ENCODE measurements at places on chromosomes 12 and 14. TPM values are rescaled to one million over a fixed set of nuclear protein-coding genes. Genes with fewer than 3 reads are reported as not detected.

Gene TCTN1
- 36.0 TPM for total RNA-seq

Gene SLC7A7
- total RNA-seq = 1.2 TPM

Gene HCAR3
- total RNA-seq = 0.78 TPM

Gene NPFF
- not detected for total RNA-seq

Gene ACTR10
- 62.5 TPM for total RNA-seq

Gene GLT1D1
- not detected for total RNA-seq

Gene ZNF384
- 39.8 TPM for total RNA-seq

Gene PPM1H
- total RNA-seq = 1.3 TPM

Gene TSPAN8
- not detected for total RNA-seq

DNA sequence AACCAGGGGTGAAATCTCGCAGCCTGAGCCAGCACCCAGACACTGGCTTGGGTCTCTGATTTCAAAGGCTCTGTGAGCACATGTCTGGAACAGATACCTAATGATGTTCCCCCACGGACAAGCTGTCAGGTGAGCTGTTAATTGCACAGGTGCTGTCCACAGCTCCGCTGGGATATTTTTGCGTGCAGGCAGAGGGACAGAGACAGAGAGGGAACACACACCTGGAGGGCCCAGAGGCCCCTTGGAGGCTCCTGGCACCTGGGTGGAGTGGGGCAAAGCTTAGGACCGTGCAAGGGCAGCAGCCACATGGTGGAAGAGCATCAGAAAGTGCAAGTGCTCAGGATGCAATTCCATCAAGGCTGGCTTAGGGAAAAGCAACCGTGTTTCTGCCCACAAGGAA, 57.3 kb downstream of the ARL6IP4 start:
- DNase-seq = no peak

GRCh38 chr12:131507881-131508280, 203.0 kb upstream of the SFSWAP start:
- no peak for DNase-seq

- no peak for DNase-seq
Measured at GRCh38 chr12:55931317-55931779, 386 bp downstream of the DGKA start.

DNA sequence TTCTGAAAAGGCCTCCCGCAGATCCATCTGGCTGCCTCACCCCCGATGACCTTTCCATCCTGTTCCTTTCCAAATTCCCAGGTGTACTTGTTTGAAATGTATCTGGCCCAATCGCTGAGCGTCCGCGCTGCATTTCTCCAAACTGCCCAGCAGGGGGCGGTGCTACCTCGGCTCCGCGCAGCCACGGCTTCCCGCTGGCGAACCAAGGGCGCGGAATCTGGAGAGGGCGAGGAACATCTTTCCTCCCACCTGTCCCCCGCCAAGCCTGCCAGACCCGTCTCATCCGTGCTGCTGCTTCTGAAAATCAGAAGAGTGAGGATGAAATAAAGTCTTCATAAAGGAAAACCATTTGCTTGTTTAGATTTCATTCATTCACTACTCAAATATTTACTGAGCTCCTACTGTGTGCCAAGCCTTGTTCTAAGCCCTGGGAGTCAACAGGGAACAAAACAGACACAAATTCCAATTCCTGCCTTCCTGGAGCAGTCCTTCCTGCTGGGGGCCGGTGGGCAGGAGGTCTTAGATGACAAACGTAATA, 16.8 kb upstream of the MYL2 start:
- DNase-seq = peak; percentile 33

- peak; percentile 82 for DNase-seq
Measured at GRCh38 chr14:78788467-78789360, 618.5 kb downstream of the NRXN3 start.

DNA sequence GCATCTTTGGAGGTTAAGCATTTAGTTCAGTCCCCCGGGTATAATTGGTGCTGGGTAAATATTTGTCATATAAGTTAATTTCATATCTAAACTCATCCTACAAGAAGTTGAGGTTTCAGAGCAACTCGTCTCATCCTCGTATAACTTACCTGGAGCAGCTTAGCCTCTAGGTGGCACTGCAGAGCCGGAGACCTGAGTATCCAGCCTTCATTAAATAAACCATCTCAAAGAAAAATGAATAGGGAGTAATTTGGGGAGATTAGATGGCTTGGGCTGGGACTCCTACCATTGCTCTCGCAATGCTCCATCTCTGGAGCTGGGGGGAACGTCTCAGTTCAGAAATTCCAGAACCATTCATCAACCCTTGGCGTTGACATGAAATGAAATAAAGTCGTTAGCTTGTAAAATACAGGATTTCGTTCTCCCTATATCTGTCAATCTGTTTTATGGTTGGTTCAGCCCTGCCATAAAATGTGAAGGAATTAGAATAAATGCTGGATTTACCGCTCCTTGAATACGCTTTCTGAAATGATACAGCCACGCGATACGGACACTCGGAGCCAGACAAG, 122.9 kb upstream of the TMEM132D start:
- DNase-seq = no peak

DNA sequence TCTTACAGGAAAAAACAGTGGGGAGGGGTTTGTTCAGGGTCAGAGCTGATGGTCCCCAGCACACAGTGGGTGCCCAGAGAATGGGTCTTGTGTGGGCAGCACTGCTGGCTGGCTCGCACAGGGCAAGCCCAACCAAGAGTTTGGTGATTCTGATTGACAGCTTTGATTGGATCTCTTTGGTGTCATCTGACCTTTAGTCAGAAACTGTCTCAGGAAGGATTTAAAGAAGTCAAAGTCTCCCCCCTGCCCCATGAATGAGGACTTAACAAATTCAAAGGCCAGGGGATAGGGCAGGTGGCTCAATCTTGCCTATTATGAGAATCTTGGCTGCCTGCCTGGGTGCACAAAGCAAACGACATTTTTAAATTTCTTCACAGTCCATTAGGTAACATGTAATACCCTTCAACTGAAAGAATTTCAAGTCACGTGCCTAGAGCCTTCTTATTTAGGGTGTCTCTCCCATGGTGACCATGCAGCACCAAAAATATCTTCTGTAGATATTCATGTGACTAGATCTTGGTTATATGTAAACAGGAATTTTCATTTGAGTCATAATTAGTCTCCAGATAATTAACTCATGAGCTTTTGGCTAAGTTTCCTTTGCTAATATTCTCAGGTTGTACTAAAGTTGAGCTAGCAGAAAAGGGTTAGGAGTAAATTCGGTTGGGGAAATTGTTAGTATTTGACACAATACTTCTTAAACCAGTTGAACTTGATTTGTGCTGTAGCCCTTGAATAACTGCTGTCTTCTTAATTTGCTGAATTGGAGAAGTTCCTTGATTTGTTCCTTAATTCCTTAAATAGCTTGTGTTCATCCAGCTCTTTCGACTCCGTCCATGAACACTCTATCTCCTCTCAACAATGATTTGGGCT, 54.5 kb upstream of the HECTD1 start:
- no peak for DNase-seq

DNA sequence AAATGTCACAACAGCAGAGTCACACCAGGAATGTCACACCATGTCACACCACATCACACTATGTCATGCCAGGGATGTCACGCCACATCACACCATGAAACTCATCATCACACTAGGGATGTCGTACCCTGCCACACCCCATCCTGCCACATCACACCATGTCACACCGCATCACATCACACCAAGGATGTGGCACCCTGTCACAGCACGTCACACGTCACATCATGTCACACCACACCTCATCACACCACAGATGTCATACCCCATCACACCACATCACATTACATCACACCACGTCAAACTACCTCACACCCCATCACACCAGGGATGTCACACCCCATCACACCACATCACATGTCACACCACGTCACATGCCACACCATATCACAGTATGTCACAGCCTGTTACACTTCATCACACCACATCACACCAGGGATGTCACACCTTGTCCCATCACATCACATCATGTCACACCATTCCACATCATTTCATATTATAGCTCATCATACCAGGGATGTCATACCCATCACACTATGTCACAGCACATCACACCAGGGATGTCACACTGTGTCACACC, 90.9 kb downstream of the TMEM121 start:
- DNase-seq = no peak

- peak; percentile 86 for DNase-seq
Measured at GRCh38 chr12:65632131-65632855, 192.0 kb upstream of the HMGA2 start.

GRCh38 chr14:72917094-72917802, 9.0 kb upstream of the DCAF4 start:
- DNase-seq = no peak

DNA sequence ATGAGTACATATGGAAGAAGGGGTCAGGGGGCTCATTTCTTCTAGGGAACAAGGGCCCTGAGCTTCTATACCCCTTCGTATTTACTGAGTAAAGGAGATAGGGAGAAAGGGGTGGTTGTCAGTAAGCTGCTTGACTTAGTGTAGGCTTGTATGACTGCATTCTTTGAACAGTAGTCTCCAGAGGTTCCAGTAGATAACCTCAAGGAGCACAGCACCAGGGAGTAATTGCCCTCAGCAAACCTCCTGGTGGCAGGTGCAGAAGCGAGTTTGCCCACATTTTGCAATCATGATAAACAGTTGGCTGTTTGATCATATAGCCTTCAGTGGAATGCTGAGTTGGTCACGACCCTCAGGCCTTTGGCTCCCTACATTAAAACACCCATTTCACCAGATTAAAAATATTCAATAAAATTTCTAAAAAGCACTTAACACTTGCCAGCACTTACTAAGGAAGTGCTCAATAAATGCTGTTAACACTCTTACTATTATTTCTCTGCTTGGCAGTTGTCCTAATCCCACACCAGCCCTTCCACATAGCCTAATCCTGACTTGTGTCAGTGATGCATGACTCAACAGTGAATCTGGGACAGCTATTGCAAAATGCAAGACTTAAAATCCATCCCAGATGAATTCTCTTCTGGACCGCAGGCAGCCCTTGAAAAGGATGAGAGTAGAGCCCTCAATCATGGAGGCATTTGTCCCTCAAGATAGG, 3.7 kb upstream of the DHRS4L2 start:
- peak; percentile 70 for DNase-seq

DNA sequence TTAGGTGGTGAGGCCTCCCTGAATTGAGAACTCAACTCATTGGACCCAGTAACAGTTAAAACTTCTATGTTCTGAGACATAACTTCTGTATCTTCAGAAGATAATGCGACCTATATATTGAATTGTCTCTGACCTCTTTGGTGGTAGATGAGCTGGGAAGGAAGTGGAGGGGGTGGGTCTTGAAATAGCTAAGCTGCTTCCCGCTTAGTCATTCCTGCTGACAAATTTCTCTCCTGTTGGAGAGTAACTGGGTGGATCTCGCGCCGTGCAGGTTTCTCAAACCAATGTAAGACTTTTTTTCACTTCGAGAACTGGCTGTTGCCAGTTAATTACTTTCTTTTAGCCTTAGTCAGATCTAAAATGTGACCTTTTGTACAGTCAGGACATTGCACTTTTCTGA, 100.8 kb downstream of the PPHLN1 start:
- DNase-seq = peak; percentile 49
